ENCODE measurements at places on chromosomes 6 and 20.
A peak's percentile ranks its signal among the peaks of the same experiment; 100 is the strongest.

- no peak for DNase-seq
Observed at GRCh38 chr6:3389390-3390167, 67.3 kb downstream of the SLC22A23 start.

GRCh38 chr6:11459079-11459610 is 78.4 kb upstream of the TMEM170B start:
- DNase-seq, result no peak

GRCh38 chr6:157461000-157461915 is 80.3 kb downstream of the ZDHHC14 start:
- peak; percentile 45 for DNase-seq

- DNase-seq, result peak; percentile 12
Observed at GRCh38 chr20:61762886-61763739, 302.6 kb downstream of the TAF4 start.

- peak; percentile 10 for DNase-seq
Observed at GRCh38 chr6:43948527-43949485, 178.4 kb downstream of the MRPL14 start.

DNA sequence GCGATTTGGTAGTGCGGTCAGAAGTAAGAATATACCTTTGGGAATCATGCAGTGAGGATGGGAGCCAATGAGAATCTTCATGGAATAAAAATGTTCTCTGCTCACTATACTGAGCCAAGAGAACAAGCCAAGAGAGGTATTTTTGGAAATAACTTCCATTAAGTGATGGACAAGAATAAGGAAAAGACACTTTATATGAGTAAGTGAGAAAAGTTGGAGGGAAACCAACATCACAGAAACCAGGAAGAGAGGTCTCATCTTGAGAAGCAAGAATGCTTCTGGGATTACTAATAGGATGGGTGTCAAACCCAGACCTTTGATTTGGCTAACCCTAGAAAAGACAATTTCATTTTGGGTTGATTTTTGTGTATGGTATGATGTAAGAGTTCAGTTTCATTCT is 181.2 kb upstream of the JAG1 start:
- no peak for DNase-seq

DNA sequence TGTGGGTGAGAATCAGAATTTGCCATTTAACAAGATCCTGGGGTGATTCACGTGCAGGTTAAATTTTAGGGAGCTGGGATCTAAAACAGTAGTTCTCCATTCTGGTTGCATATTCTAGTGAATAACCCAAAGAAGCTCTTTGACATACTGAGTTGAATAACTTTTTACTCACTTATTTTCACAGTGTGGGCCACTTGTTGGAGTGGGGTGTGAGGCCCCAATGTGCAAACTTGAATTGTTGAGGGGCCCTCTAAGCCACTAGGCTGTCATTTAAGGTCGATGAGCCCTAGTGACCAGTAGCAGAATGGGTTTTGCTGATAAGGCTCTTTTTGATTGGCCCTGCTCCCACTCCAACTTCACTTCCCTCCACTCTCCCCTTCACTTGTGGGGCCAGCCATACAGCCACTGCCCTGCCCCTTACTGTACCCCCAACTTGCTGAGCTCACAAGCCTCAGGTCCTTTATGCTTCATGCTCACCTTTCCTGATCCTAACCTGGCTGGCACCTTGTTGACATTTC is 33.6 kb upstream of the RIPOR2 start:
- DNase-seq, result no peak

GRCh38 chr6:100612094-100612493 is 147.4 kb upstream of the SIM1 start:
- no peak for DNase-seq

DNA sequence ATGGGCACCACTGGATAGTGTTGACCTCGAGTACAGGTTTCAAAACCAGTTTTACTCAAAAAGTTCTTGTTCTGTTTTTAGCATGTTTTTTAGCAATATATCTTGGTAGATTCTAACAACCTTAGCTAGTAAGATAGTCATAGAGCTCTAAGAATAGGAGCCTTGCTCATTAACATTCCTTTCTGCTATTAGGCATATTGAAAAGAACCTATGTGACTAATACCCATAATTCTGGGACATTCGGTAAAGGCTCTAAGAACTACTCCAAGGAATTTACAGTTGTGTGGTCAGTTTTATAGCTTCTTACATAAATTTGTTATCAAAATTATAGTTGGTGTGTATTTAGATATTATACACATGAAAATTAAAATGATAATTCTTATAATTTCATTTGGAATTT is 11.6 kb downstream of the SLC9A8 start:
- DNase-seq, result no peak

DNA sequence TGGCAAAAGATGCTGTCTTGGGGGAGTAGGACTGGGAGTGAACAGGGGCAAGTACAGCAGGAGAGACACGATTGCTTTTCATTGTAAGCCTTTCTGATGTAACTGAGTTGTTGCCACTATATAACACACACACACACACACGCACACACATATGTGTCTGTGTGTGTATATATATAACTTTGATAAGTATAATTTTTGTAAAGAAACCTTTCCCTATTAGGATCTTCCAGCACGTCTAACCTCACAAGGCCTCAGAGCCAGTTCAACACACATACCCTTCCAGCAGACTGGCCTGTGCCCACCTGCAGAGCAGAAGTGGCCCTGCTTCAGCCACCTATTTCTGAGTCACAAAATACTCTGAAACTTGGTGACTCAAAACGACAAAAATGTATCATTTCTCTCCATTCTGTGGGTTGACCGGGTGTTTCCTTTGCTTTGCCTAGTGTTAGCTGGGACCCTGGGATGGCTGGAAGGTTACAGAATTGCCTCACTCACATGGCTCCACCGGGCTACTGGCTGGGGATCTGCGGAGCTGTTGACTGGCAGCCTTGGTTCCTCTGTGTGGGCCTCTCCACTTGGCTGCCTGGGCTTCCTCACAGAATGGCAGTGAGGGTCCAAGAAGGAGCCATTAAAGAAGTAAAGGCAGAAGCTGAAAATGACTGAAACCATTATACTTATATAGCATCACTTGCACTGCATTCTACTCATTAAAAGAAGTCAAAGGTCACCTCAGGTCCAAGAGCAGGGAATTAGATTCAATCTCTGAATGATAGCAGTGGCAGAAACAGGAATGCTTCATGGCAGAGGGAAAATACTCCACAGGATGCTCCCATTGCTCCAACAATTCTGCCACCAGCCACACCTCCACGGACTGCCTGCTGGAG is 126.4 kb downstream of the BANF2 start:
- DNase-seq, result no peak

- no peak for DNase-seq
Observed at GRCh38 chr20:47703748-47704147, 81.5 kb downstream of the SULF2 start.

- DNase-seq, result no peak
Observed at GRCh38 chr6:150761771-150762170, 103.7 kb upstream of the MTHFD1L start.

- DNase-seq, result no peak
Observed at GRCh38 chr20:25541676-25542075, 43.7 kb downstream of the NINL start.

DNA sequence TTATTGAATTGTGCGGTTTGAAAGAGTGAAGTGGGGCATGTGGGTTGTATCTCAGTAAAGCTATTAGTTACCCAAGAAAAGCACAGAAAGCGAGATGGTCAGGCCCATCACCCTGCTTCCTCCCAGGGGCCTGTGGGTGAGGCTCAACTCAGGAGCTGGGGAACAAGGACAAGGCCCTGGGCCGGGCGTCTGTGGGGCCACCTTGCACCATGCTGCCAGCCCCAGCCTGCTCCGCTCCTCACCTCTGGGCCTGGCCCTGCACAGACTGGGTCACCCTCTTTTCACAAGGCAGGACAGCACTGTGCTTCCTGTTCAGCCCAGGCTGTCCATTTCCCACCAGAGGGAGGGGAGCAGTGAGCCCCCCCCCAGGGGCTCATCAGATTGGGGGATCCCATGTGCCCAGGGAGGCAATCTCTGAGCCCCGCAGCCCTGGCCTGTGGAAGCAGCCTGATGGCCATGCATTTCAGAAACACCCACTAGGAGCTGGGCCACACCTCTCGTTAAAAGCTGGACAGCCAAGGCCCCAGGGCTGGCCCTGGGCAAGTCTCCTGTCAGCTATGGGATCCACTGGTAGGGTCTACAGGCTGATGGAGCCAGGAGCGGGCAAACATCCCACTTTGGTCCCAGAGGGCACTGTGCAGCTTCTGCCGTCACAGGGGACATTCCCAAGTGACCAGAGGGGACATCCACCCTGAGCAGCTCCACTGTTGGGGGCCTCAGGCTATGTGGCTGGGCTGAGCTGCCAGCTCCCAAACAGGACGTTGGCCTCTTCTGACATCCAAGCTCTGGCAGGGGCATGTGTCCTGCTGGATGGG is 55.9 kb downstream of the YTHDF1 start:
- DNase-seq, result no peak

- DNase-seq, result no peak
Observed at GRCh38 chr6:143656026-143656425, 21.7 kb upstream of the PHACTR2 start.

DNA sequence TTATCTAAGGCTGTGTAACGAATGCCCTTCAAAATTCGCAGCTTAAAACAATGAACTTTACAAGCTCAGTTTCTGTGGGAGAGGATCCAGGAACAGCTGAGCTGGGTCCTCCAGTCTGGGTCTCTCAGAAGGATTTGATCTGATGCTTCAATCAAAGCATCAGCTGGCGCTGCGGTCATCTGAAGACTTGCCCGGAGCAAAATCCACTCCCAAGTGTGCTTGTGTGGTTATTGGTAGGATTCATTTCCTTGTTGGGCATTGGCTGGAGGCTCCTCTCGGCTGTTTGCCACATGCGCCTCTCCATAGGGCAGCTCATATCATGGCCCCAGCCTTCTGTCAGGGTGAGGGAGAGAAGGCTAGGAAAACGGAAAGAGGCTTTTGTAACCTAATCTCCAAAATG is 269.3 kb upstream of the CHD6 start:
- no peak for DNase-seq

DNA sequence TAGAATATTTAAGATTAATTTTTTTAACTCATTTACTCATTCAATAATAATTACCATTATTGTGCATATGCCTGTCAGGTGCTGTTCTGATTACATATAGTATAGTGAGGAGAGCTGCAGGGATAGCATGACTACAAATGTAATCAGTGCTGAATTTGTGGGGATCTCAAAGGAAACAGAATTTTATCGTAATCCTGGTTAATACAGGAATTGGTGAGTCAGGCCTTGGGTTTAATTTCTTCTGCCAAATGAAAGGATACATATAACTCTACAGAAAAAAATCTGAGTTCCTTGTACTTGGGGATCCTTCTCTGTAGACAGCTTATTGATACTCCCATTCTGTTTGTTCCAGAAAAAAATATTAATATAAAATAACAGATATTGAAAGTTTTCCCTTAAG is 297.2 kb downstream of the GJA1 start:
- DNase-seq, result no peak

- DNase-seq, result no peak
Observed at GRCh38 chr20:64223526-64224067, 32.0 kb upstream of the PCMTD2 start.

DNA sequence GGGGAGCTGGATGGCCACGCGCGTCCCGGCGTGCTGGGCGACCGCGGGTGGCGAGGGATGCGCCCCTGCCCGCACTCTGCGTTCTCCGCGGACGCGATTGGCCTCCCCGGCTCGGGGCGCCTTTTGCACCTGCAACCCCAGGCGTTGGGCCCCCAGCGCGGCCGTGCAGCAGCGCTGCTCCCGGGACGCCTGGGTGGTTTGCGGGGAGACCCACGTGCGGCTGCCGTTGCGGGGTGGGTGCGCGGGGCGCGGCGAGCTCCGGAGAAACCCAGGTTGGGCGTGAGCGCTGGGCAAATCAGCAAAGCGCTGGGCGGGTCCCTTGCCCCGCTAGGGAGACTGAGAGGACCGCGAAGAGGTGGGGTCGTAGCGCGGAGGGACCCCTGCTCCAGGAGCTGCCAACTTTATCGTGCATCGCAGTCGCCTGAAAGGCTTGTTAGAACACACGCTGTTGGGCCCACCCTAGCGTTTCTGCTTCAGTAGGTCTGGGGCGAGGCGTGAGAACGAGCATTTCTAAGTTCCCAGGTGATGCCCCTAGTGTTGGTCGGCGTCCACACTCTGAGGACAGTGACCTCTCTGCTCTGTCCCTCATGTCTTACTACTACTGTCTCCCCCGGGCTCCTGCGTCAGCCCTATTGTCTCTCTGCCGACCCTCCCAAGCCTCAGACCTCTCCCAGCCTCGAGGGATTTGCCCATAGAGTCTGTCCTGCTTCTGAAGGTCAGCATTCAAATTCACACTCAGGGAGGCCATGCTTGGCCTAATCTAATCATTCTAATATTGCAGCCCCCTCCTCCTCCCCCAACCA is 538 bp upstream of the ZFP64 start:
- DNase-seq, result peak; percentile 68

DNA sequence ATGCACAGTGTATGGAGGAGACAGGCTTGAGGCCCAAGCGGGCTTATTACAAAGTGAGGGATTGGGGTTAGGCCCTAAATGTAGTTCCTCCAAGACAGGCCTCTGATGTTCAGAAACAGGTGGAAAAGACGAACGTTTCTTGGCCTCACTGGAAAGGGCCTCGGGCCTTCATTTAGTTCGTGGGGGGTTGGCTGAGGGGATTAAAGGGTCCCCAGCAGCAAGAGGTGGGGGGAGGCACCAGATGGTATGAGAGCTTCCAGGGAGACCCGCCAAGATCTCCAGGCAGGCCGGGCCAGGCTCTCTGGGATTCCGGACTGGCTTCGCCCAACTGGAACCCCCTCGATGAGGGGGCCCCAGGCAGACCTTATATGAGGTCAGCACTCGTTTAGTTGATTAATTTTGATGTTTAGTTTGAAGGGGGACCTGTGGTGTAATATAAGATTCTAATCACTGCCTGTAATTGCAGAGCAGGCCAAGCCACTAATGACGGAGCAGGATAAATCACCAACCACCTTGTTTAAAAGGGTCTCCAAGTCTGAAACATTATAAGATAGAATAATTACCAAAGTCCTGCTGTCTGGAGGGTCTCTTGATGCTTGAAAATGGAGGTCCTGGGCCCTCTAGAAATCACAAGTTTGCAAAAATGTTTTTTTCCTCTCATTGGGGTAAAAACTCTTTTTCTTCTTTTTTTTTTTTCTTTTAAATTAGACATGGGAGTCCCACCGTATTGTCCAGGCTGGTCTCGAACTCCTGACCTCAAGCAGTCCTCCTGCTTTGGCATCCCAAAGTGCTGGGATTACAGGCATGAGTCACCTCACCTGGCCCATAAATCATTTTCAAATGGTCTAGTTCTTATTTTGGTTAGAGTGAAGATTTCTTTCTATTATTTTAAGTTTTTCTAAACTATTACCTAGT is 2.2 kb downstream of the HMGA1 start:
- DNase-seq, result no peak

GRCh38 chr20:48800177-48800576 is 27.6 kb downstream of the PREX1 start:
- no peak for DNase-seq
